Karpas-422 (cell line): ENCODE measurements at places on chromosomes 3 and 15.

- no peak overlapping the region for H3K4me3 ChIP-seq
- H3K36me3 ChIP-seq, result no peaks in the 10 kb centered on the region
- H3K27ac ChIP-seq, result no peak overlapping the region
- no peaks in the 10 kb centered on the region for H3K27me3 ChIP-seq
- DNase-seq, result no peak
Measured at GRCh38 chr3:111087924-111088469, 16.4 kb downstream of the NECTIN3 start.

DNA sequence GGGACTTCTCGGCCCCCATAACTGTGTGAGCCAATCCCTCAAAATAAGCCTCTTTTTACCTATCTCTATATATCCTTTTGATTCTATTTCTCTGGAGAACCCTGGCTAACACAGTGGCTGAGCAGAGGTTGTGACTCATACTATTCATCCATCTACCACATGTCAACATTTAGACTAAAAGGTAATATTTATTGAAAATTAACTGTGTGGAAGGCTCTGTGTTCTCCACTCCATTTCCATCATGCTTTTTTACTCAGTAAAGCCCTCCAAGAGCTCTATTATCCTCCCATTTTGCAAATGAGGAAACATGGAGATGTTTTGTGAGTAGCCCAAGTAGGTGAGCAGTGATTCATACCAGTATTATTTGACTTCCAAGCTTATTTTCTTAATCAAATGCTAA is 217.9 kb upstream of the DCBLD2 start:
- DNase-seq, result no peak
- no peaks in the 10 kb centered on the region for H3K27me3 ChIP-seq
- H3K36me3 ChIP-seq, result no peaks in the 10 kb centered on the region
- H3K27ac ChIP-seq, result no peak overlapping the region

DNA sequence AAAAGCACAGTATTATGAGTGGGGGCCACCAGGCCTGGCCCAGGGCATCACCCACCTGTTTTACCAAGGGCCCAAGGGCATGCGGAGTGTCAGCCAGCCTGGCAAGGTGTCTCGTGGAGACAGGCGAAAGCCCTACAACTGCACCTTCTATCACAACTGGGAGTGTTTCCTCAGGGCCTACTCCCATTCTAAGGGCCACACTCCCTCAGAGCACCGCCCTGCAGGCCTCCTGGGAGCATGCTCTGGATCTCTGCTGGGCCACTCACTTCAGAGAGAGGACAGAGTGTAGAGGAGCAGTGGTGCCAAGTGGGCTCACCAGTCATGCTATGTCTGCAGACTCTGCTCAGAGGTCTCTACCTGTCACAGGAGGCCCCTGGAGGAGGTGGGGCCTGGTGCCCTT is 21.2 kb upstream of the CLK3 start:
- H3K27me3 ChIP-seq, result no peaks in the 10 kb centered on the region
- H3K36me3 ChIP-seq, result no peaks in the 10 kb centered on the region
- H3K4me3 ChIP-seq, result no peak overlapping the region
- DNase-seq, result no peak

DNA sequence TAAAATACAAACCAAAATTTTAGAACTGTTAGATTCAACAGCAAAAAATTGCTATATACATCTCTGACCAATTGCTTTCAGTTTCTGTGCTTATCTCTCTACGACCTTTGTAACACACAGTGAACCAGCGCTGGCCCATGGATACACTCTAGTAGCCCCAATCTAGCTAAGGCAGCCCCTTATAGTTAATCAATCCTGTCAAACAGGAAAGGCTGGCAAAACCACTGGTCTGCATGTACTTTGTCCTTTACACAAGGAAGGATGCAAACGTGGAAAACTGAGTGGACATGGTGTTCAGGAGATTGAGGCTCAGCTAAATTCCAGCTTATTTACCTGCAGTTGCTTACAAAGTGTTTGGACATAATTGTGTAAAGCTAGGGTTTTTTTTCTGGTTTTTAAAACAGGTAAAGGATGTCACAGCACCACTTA is 25.9 kb downstream of the ADGRG7 start:
- no peaks in the 10 kb centered on the region for H3K27me3 ChIP-seq
- DNase-seq, result no peak
- H3K27ac ChIP-seq, result no peak overlapping the region
- no peak overlapping the region for H3K4me3 ChIP-seq
- H3K36me3 ChIP-seq, result no peaks in the 10 kb centered on the region

- no peak for DNase-seq
- no peaks in the 10 kb centered on the region for H3K27me3 ChIP-seq
- peaks cover 23% of the 10 kb centered on the region for H3K4me1 ChIP-seq
- no peak overlapping the region for H3K27ac ChIP-seq
Measured at GRCh38 chr3:42655980-42656679, 2.6 kb downstream of the ZBTB47 start.

DNA sequence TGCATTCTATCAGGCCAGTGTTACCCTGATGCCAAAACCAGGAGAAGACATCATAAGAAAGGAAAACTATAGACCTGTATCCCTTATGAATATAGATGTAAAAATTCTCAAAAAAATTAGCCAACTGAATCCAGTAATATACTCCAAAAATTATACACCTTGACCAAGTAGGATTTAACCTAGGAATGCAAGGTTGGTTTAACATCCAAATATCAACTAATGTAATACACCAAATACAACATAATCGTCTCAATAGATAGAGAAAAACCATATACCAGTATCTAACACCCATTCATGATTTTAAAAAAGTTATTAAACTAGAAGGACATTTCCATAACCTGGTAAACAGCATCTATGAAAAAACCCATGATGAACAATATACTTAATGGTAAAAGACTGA is 56.5 kb upstream of the SELENOK start:
- no peaks in the 10 kb centered on the region for H3K27me3 ChIP-seq
- no peak overlapping the region for H3K4me3 ChIP-seq

- H3K27me3 ChIP-seq, result no peaks in the 10 kb centered on the region
- H3K4me3 ChIP-seq, result no peak overlapping the region
- H3K36me3 ChIP-seq, result no peaks in the 10 kb centered on the region
- no peak for DNase-seq
Measured at GRCh38 chr15:58448331-58448730, 16.5 kb downstream of the LIPC start.

GRCh38 chr3:174548841-174549623 is 310.1 kb upstream of the NAALADL2 start:
- no peak for DNase-seq
- no peaks in the 10 kb centered on the region for H3K36me3 ChIP-seq
- no peak overlapping the region for H3K4me3 ChIP-seq
- H3K4me1 ChIP-seq, result no peaks in the 10 kb centered on the region
- H3K27me3 ChIP-seq, result no peaks in the 10 kb centered on the region

DNA sequence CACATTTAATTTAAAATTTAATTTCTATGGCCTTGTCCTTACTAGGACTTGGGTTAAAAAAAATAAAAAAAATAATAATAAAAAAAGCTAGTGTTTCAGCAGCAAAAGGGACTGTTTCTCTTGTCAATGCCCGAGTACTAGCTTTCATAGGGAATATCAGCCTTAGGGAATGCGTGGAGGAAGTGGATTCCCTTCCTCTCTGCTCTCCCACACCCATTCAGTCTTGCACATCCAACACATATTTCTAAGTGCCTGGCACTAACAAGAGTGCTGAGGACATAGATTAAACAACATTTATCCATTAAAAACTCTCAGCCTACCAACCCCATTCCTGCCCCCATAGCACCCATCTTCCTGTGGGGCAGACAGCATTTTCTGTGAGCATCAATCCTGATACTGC is 6.2 kb downstream of the ZNF385D start:
- no peak for DNase-seq
- no peak overlapping the region for H3K27ac ChIP-seq
- H3K4me1 ChIP-seq, result no peaks in the 10 kb centered on the region
- H3K4me3 ChIP-seq, result no peak overlapping the region

- no peaks in the 10 kb centered on the region for H3K27me3 ChIP-seq
- no peak for DNase-seq
- H3K4me1 ChIP-seq, result no peaks in the 10 kb centered on the region
- H3K27ac ChIP-seq, result no peak overlapping the region
- no peak overlapping the region for H3K4me3 ChIP-seq
Measured at GRCh38 chr15:33865416-33865815, 102.9 kb upstream of the CHRM5 start.
